AG08396 (cell line): ENCODE measurements at places on chromosomes 4 and X.
A peak's percentile ranks its signal among the peaks of the same experiment; 100 is the strongest.

GRCh38 chrX:12978205-12979025 lies 3.5 kb downstream of the TMSB4X start:
- peak; percentile 31 for DNase-seq

GRCh38 chrX:139823806-139824205 lies 109.0 kb downstream of the ATP11C start:
- no peak for DNase-seq

- DNase-seq: no peak
Measured at GRCh38 chrX:21933077-21933476, 7.4 kb upstream of the SMS start.

- peak; percentile 58 for DNase-seq
Measured at GRCh38 chr4:2948895-2949781, 14.1 kb downstream of the NOP14 start.

DNA sequence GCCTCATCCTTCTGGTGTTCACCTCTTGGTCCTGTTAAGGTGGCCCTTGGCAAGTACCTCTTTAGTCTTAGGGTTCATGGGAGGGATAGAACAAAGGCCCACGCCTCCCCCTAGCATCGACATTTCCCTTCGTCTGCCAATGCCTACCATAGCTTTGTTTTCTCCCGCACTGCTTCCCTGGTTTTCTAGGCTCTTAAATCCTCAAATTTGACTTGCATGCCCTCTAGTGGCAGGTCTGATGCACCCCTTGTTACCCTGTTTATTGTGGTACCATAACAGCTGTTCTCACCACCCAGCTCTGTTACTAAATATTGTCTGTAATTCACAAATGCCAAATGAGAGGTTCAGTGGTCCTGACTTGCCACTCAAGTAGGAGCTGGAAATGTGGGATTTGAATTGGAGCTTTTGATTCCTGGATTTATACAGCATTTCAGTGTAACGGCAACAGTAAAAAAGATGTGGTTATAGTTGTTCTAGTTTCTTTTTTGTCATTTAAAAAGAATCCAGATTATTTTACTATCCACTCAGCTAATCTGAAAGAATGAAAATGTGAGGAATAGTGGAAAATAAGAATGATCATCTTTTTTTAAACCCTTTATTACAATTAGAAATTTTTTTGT lies 100.1 kb downstream of the REPS2 start:
- DNase-seq: peak; percentile 48

- DNase-seq: no peak
Measured at GRCh38 chrX:41538707-41539106, 91.6 kb downstream of the NYX start.

DNA sequence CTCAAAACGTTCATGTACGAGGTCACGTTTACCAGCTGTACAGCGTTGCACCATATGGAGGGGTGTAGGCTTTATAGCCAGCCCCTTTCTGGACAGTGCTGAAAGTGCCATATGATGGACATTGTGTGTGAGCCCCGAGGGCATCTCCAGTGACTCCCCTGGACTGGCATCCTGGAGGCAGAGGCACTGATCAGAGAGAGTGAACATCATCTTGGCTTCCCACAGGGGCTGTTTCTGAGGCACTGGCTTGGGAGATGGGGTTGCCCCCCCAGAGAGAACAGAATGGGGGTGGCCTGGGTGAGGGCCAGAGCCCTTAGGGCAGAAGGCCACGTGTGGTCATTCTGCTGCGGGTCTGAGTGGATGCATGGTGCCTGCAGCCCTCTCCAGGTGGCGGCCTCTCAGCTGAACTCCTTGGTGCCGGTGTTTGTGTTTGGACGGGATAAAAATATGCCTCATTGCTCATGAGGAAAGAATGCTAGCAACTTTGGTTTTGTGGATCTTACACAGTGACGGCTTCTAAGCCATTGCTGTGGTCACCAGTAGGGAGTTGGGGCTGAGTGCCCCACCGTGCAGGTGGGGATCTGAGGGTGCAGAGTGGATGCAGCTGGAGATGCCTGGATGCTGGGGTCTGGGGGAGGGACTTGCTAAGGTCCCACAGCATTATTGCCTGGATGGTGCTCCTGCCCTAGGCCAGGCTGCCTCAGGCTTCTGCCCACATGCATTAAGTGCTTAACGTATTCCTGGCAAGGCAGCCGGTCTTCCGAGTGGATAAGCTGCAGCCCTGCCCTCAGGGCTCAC lies 3.4 kb downstream of the WFS1 start:
- DNase-seq: peak; percentile 90

GRCh38 chr4:2924286-2924685 lies 38.9 kb downstream of the NOP14 start:
- DNase-seq: no peak

DNA sequence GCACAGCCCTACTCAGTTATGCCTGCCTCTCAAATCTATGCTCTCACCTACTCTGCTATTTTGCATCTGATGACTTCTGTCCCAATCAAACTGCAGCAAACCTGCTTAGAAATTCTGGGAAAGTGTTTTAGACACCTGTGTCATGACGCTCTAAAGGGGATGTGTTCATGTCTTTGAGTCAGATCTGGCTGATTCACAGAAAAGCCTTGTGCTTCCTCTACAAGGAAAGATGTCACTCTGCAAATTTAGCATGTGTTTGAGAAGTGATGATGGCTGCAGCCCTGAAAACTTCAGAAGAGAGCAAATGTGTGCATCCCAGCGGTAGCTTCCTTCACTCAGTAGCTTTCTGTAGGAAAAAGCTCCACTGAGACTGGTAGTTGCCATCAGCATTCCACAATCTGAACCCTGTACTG lies 235.4 kb downstream of the MGST2 start:
- DNase-seq: no peak

DNA sequence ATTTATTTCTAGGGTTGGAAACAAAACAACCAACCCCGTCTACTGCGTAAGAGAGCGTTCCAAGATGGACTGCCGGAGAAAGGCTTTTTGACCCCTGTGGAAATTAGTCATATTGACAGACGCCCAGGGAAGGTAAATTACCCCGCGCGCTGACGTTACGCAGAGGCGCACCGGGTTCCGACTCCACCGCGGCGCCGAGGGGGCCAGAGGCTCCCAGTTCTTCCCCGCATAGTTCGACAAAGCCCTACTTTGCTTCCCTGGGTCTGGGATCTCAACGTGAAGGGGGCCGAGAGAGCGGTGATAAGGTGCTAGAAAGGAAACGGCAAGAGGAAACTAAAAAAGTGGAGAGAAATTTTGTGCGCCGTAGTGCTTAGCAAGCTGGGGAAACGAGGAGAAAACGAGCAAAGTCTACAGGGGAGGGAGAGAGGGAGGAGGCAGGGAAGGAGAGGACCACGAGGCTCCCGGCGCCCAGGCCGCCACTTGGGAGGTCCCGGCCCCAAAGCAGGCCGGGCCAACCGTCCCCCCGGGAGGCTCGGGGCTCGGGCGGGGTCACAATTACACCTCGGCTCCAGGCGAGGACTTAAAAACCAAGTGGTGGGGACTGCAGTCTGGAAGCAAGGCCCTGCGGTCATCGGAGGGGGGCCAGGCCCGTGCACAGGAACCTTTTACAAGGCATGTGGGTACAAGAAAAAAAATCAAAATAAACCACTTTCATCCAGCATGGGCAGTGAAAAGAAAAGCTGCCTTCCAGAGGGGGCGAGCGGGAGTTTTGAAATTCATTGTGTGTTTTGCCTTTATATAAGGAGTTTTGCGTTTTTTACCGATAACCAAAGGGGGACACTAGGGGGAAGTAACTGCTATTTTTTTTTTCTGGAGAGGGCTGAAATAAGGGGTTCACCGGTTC lies 13.2 kb downstream of the HAND2 start:
- DNase-seq: no peak

DNA sequence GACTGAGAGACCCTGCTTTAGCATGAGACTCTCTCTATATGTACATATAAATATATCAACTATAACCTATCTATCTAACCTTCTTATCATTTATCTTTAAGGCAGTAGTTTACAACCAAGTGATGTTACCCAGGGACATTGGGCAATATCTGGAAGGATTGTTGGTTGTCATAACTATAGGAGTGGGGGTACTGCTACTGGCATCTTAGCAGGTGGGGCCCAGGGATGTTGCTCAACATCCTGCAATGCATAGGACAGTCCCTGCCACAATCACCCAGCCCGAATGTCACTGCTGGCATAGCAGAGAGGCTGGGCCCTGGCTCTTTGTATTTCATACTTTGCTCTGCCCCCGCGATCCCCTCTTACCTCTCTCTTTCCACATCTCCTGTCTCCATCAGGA lies 397.7 kb downstream of the IL15 start:
- no peak for DNase-seq
